ENCODE measurements at places on chromosomes 13 and 19. TPM values are rescaled to one million over a fixed set of nuclear protein-coding genes. Genes with fewer than 3 reads are reported as not detected.

Gene CCDC70
- total RNA-seq = not detected

Gene RNF17
- not detected for total RNA-seq

Gene TPM4
- 465 TPM for total RNA-seq

Gene PTH2
- total RNA-seq = not detected

Gene TNFSF9
- not detected for total RNA-seq

Gene ATP8B3
- not detected for total RNA-seq

Gene KLK1
- total RNA-seq = 55.0 TPM

DNA sequence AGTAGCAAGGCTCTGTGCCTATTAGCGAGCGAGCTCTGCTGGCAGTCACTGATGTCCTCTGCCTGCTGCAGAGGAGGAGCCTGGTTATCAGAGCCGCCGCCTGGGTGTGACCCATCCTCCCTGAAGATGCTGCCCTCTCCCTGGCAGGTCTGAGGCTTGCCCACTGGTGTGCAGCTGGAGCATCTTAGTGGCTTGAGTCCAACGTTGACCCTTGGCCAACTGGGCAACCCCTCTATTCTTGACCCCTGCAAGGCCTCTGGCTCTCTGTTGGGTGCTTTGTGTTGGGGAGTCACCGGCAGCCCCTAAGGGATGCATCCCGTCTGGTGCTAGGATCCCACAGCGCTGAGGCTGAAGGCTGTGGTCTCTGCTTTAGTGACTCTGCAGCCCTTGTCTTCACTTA lies 277.9 kb upstream of the SOX1 start:
- H3K36me3 ChIP-seq = no peaks in the 10 kb centered on the region
- no peak for DNase-seq
- no peak overlapping the region for H3K27ac ChIP-seq
- H3K4me1 ChIP-seq = no peaks in the 10 kb centered on the region
- H3K4me3 ChIP-seq = no peak overlapping the region

DNA sequence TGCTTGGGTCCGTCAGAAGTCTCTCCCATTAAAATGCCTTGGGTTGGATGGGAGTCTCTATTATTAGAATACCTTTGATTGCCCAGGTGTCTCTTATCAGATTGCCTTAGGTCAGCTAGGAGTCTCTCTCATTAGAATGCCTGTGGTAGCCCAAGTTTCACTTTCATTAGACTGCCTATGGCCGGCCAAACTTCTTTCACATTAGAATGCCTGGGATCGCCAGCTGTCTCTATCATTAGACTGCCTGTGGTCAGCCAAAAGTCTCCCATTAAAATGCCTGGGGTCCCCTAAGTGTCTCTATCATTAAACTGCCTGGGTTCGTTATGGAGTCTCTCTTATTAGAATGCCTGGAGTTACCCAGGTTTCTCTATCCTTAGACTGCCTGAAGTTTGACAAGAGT lies 1476.7 kb downstream of the UQCRFS1 start:
- no peaks in the 10 kb centered on the region for H3K27me3 ChIP-seq
- no peaks in the 10 kb centered on the region for H3K4me1 ChIP-seq
- DNase-seq = no peak
- no peak overlapping the region for H3K4me3 ChIP-seq
- H3K36me3 ChIP-seq = no peaks in the 10 kb centered on the region

DNA sequence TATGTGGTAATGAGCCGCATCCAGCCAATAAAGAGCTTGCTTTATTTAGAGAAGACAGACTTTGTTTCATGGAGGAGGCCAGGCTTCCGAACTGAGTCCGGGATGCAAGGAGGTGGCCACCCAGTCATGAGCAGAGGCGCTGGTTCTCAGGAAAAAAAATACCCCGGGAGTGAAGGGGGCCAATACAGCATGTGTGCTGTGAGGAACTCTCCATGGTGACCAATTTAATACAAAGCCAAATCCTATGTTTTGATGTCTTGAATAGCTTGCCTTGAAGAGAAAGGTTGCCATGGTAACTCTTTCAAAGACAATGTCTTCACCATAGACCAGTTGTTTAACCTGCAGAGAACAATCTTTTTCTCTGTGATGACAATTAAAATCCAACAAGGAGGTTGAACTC lies 43.4 kb upstream of the PDCD5 start:
- no peak overlapping the region for H3K27ac ChIP-seq
- no peak for DNase-seq
- no peaks in the 10 kb centered on the region for H3K4me1 ChIP-seq
- peaks cover 8% of the 10 kb centered on the region for H3K27me3 ChIP-seq

DNA sequence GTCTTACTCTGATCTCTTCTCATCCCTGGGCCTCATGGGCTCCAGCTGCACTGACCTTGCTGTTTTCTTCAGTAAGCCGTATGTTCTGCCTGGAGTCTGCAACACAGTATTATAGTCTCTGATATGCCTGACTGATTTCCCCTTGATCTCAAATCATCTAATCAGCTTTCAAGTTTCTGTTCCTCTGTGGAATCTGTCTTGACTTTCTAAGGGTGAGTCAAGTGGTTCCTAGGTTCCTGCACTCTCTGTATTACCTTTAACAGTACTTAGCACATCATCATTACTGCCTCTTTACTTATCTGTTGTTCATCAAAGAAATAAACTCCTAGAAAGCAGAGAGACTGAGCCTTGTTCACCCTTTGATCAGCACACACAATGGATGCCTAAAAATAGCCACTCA lies 350.7 kb downstream of the LMO7 start:
- no peak overlapping the region for H3K4me3 ChIP-seq
- no peak for DNase-seq

GRCh38 chr13:101697745-101698144 lies 245.3 kb downstream of the ITGBL1 start:
- no peaks in the 10 kb centered on the region for H3K36me3 ChIP-seq
- DNase-seq = no peak
- H3K27ac ChIP-seq = no peak overlapping the region
- no peak overlapping the region for H3K4me3 ChIP-seq
- no peaks in the 10 kb centered on the region for H3K4me1 ChIP-seq

- no peaks in the 10 kb centered on the region for H3K27me3 ChIP-seq
- peak; percentile 8 for DNase-seq
- no peak overlapping the region for H3K4me3 ChIP-seq
- H3K4me1 ChIP-seq = no peaks in the 10 kb centered on the region
Measured at GRCh38 chr13:100954430-100955305, 280.1 kb upstream of the TMTC4 start.

DNA sequence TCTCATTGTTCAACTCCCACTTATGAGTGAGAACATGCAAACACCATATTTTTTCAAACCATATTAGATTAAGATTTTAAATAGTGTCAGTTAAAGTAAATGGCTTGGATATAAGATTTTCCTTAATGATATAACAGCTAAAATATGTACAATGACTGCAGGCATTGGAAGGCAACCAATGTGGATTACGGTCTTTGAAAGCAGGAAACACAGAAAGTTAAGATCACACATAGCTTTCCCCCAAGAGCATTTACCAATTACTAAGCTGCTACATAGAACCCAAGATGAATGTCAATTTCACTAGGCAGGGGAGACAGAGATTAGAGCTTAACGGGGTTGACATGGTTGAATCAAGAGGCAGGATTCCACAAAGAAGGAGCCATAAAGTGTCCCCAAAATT lies 173.2 kb upstream of the TRPC4 start:
- H3K36me3 ChIP-seq = no peaks in the 10 kb centered on the region
- no peaks in the 10 kb centered on the region for H3K27me3 ChIP-seq
- no peak overlapping the region for H3K4me3 ChIP-seq
- no peaks in the 10 kb centered on the region for H3K4me1 ChIP-seq
- no peak overlapping the region for H3K27ac ChIP-seq

DNA sequence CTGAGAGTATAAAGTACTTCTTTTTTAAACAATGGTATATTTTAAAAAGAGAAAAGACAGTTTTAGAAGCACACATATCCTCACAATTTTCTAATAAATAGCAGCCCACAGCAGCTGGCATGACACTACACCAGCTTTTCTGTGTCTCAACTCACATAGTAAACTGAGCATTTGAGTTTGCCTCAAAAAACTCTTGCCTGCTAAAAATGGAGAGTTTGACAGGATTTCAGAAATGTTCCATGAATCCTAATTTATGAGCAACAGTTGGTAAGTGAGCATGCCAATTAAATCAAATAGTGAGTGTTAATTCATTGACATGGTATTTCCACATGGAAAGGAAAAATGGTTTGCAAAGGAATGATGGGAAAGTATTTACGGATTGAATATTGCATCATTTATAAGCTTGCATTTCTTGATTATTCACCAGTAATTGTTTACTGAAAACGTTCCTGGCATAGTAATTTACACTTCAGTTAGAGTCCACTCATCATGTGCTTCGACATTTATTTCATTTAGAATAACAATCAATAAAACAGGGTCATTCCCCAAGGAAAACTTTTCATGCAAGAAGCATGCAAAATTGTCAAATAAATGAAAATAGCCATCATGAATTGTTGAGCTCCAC lies 323.0 kb downstream of the EFNB2 start:
- H3K27ac ChIP-seq = no peak overlapping the region
- no peak for DNase-seq
- H3K27me3 ChIP-seq = no peaks in the 10 kb centered on the region
- H3K4me3 ChIP-seq = no peak overlapping the region

- peaks cover 28% of the 10 kb centered on the region for H3K4me1 ChIP-seq
- no peak for DNase-seq
- H3K27ac ChIP-seq = no peak overlapping the region
- H3K27me3 ChIP-seq = no peaks in the 10 kb centered on the region
- no peak overlapping the region for H3K4me3 ChIP-seq
Measured at GRCh38 chr19:52692431-52693008, 42.3 kb downstream of the ZNF611 start.

GRCh38 chr19:15280048-15280725 lies 47.9 kb upstream of the EPHX3 start:
- peaks cover 93% of the 10 kb centered on the region for H3K4me1 ChIP-seq
- peak overlapping the region; percentile 80 for H3K27ac ChIP-seq
- no peak overlapping the region for H3K4me3 ChIP-seq
- DNase-seq = no peak
- no peaks in the 10 kb centered on the region for H3K27me3 ChIP-seq

DNA sequence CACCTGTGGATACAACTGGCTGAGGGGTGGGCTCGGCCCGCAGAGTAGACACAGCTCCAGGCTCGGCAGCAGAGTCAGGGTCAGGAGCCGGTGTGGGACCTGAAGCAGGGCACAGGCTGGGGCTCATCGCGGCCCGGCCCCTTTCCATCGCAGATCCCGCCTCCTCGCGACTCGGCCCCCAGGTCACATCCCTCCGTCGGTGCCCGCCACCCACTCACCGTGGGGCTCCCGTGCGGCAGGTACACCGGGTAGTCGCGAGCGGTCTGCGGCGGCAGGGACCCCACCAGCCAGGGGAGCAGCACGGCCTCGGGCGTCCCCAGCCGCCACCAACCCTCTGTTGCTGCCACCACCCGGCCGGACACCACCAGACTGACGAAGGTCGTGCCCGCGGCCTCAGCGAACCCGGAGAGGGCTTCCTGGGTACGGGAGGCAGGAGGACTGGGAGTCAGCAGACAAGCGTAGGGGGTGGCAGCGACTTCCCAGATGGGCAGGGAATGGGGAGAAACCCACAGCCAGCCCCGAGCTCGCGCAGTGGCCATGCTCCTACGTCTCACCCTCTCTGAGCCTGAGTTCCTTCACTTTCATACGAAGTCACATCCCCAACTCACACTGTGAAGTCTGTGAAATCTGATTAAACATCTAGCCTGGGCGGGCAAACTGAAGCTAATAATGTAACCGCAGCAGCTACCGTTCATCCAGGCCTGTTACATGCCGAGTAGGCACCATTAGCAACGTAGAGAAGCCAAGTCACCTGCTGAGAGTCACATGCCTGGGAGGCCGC lies 3.7 kb downstream of the FUZ start:
- peak; percentile 76 for DNase-seq
- H3K27ac ChIP-seq = peak overlapping the region; percentile 86
- H3K36me3 ChIP-seq = peaks cover 34% of the 10 kb centered on the region
- peaks cover 33% of the 10 kb centered on the region for H3K4me1 ChIP-seq
- peak overlapping the region; percentile 91 for H3K4me3 ChIP-seq

GRCh38 chr19:55437410-55437809 lies 5.7 kb downstream of the SHISA7 start:
- H3K36me3 ChIP-seq = no peaks in the 10 kb centered on the region
- H3K27ac ChIP-seq = no peak overlapping the region
- H3K27me3 ChIP-seq = peaks cover 66% of the 10 kb centered on the region
- peak; percentile 89 for DNase-seq
- no peak overlapping the region for H3K4me3 ChIP-seq

- DNase-seq = no peak
- H3K4me3 ChIP-seq = peak overlapping the region; percentile 38
- H3K4me1 ChIP-seq = peaks cover 16% of the 10 kb centered on the region
- peak overlapping the region; percentile 83 for H3K27ac ChIP-seq
Measured at GRCh38 chr19:38004186-38004520, 97.1 kb downstream of the SIPA1L3 start.

GRCh38 chr13:25169356-25169755 lies 2.7 kb downstream of the AMER2 start:
- H3K4me3 ChIP-seq = no peak overlapping the region
- no peak for DNase-seq
- no peak overlapping the region for H3K27ac ChIP-seq
- peaks cover 16% of the 10 kb centered on the region for H3K4me1 ChIP-seq
- H3K36me3 ChIP-seq = no peaks in the 10 kb centered on the region

- no peak overlapping the region for H3K27ac ChIP-seq
- H3K4me1 ChIP-seq = no peaks in the 10 kb centered on the region
- no peak overlapping the region for H3K4me3 ChIP-seq
- no peak for DNase-seq
- H3K36me3 ChIP-seq = no peaks in the 10 kb centered on the region
Measured at GRCh38 chr13:80603351-80603750, 262.4 kb upstream of the SPRY2 start.

GRCh38 chr13:46182491-46182877 lies 507 bp upstream of the LCP1 start:
- H3K4me1 ChIP-seq = no peaks in the 10 kb centered on the region
- no peaks in the 10 kb centered on the region for H3K27me3 ChIP-seq
- no peaks in the 10 kb centered on the region for H3K36me3 ChIP-seq
- H3K27ac ChIP-seq = peak overlapping the region; percentile 46

- peak overlapping the region; percentile 7 for H3K4me3 ChIP-seq
- no peaks in the 10 kb centered on the region for H3K36me3 ChIP-seq
- H3K27me3 ChIP-seq = peaks cover 4% of the 10 kb centered on the region
- DNase-seq = peak; percentile 65
- H3K27ac ChIP-seq = no peak overlapping the region
Measured at GRCh38 chr19:32336259-32337083, 8.9 kb upstream of the ZNF507 start.

GRCh38 chr19:2356036-2356646 lies 3.9 kb upstream of the TMPRSS9 start:
- peaks cover 9% of the 10 kb centered on the region for H3K4me1 ChIP-seq
- no peak overlapping the region for H3K4me3 ChIP-seq
- DNase-seq = no peak
- peaks cover 12% of the 10 kb centered on the region for H3K36me3 ChIP-seq
